T-cell (primary cell): ENCODE measurements at places on chromosomes 2 and 18. TPM values are rescaled to one million over a fixed set of nuclear protein-coding genes. Genes with fewer than 3 reads are reported as not detected.

CTDSP1 gene
- total RNA-seq, result 195 TPM

DNA sequence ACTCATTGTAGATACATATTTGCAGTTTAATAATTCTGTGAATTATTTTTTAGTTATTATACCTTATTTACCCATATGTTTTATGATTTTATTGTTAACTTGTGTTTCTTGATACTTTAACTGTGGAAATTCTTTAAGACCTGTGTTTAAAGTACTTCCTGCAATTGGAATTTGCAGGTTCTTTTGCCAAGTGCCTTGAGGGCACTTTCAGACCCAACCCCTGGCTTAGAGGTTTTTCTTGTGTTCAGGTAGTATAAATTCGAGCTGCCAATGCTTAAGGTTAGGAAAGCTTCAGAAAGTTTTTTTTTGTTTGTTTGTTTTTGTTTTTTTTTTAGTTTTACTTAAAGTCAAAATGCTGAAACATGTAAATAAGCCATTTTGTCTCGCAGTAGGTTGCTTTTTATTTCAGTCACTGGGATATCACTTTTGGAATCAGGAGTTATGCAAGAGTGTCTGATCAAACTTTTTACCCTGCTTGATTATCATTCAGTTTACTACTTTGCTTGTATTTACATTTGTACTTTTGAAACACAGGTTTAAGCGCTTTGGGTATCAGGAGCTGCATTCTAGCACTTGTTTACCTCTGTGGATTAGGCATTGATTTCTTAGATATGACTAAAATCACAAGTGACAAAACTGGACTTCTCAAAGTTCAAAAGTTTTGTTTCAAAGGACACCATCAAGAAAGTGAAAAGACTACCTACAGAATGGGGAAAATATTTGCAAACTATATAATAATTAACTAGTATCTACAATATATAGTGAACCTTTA, 31.8 kb downstream of the TDRD15 start:
- H3K4me1 ChIP-seq, result no peaks in the 10 kb centered on the region
- no peaks in the 10 kb centered on the region for H3K27me3 ChIP-seq
- no peak overlapping the region for H3K27ac ChIP-seq
- H3K4me3 ChIP-seq, result no peak overlapping the region
- H3K36me3 ChIP-seq, result no peaks in the 10 kb centered on the region

C2orf15 gene
- 2.9 TPM for total RNA-seq

DNA sequence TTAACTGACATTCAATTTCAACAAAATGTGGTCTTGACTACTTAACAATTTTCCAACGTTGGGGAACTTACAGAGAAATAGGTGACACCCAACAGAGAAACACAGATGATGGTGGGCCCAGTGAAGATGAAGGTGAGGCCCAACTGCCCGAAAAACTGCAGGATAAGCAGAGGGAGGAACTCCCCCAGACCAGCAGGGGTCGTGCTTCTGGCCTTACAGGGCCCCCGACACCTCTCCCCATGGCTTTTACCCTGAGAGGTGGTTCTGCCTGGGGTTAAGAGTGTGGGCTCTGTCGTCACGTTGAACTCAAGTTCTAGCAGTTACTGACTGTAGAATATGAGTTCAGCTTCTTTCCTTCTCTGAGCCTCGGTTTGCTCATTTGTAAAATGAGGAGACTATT, 119.5 kb upstream of the SMIM21 start:
- no peaks in the 10 kb centered on the region for H3K36me3 ChIP-seq
- H3K4me1 ChIP-seq, result no peaks in the 10 kb centered on the region
- H3K27ac ChIP-seq, result no peak overlapping the region
- no peaks in the 10 kb centered on the region for H3K27me3 ChIP-seq
- no peak overlapping the region for H3K4me3 ChIP-seq

- H3K36me3 ChIP-seq, result no peaks in the 10 kb centered on the region
- H3K4me3 ChIP-seq, result no peak overlapping the region
- no peak overlapping the region for H3K27ac ChIP-seq
- H3K27me3 ChIP-seq, result peaks cover 10% of the 10 kb centered on the region
- H3K4me1 ChIP-seq, result no peaks in the 10 kb centered on the region
- no peak for DNase-seq
Observed at GRCh38 chr2:3041841-3042600, 335.6 kb downstream of the EIPR1 start.

TMEM185B gene
- 23.1 TPM for total RNA-seq

OSBPL6 gene
- 0.38 TPM for total RNA-seq

GRCh38 chr2:18245375-18245774, 315.1 kb downstream of the RDH14 start:
- H3K27me3 ChIP-seq, result no peaks in the 10 kb centered on the region
- H3K36me3 ChIP-seq, result no peaks in the 10 kb centered on the region

CPLX4 gene
- not detected for total RNA-seq

- no peak overlapping the region for H3K27ac ChIP-seq
- no peaks in the 10 kb centered on the region for H3K27me3 ChIP-seq
- DNase-seq, result no peak
Observed at GRCh38 chr18:62878305-62878704, 163.0 kb downstream of the PHLPP1 start.

GRCh38 chr18:31398191-31398590, 21.6 kb downstream of the DSG4 start:
- no peak overlapping the region for H3K4me3 ChIP-seq
- H3K36me3 ChIP-seq, result no peaks in the 10 kb centered on the region
- H3K4me1 ChIP-seq, result no peaks in the 10 kb centered on the region
- H3K27me3 ChIP-seq, result no peaks in the 10 kb centered on the region

GRCh38 chr2:239399433-239399920, 1.3 kb downstream of the HDAC4 start:
- DNase-seq, result peak; percentile 37
- H3K4me3 ChIP-seq, result peak overlapping the region; percentile 15
- H3K27me3 ChIP-seq, result no peaks in the 10 kb centered on the region

- H3K27ac ChIP-seq, result no peak overlapping the region
- no peaks in the 10 kb centered on the region for H3K27me3 ChIP-seq
- DNase-seq, result no peak
- H3K36me3 ChIP-seq, result no peaks in the 10 kb centered on the region
- H3K4me1 ChIP-seq, result no peaks in the 10 kb centered on the region
Observed at GRCh38 chr2:141317986-141318385, 812.8 kb downstream of the LRP1B start.

DNA sequence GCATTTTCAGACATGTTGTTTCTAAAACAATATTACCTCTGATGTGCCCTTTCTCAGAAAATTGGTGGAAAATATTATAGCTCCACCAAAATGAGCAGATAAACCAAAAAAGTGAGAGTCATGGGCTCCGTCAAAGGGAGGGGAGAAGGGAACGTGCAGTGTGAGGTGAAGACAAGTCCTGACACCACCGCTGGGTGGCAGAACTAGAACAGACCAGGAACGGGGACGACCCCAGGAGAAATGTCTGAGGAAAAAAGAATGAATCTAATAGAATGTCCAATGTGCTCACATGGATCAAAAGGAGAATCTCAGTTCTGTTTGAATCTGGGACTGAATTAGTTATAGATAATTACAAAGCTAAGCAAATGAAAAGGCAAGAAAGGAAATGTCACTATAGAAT, 22.6 kb upstream of the BCL2 start:
- H3K27ac ChIP-seq, result no peak overlapping the region
- peaks cover 5% of the 10 kb centered on the region for H3K36me3 ChIP-seq
- DNase-seq, result peak; percentile 17
- H3K27me3 ChIP-seq, result no peaks in the 10 kb centered on the region
- no peak overlapping the region for H3K4me3 ChIP-seq

FIGLA gene
- not detected for total RNA-seq

ANKRD62 gene
- not detected for total RNA-seq

DNA sequence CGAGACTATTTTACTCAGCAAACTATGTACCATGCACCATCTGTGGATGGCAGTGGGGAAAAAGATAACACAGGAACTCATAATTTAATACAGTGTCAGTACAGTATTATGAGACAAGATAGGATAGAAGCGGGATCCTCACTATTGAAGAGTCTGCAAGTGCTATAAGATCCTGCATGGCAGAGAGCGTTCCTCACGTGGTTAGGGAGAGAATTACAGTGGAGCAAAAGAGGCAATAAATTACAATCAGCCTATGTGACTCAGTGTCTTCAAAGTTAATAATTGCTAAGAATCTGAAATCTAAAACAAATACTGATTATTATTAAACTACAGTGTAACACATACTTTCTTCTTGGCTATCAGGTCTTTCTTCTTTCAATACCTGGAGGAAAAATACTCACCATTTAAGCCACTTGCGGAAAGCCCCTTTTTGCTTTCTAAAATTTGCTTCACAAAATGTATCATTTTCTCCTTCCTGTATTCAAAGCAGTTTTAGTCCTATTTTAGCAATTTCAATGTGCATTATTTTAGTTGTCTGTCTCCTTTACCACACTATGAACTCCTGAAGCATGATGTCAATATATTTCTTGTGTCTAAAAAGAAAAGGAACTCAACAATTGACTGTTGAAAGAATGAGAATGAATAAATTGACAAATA, 342.9 kb downstream of the SPAG16 start:
- H3K4me1 ChIP-seq, result no peaks in the 10 kb centered on the region
- no peak for DNase-seq
- no peaks in the 10 kb centered on the region for H3K36me3 ChIP-seq
- H3K27me3 ChIP-seq, result no peaks in the 10 kb centered on the region
- H3K4me3 ChIP-seq, result no peak overlapping the region
- no peak overlapping the region for H3K27ac ChIP-seq

CCDC68 gene
- total RNA-seq, result not detected

LIMS4 gene
- 1.3 TPM for total RNA-seq

DNA sequence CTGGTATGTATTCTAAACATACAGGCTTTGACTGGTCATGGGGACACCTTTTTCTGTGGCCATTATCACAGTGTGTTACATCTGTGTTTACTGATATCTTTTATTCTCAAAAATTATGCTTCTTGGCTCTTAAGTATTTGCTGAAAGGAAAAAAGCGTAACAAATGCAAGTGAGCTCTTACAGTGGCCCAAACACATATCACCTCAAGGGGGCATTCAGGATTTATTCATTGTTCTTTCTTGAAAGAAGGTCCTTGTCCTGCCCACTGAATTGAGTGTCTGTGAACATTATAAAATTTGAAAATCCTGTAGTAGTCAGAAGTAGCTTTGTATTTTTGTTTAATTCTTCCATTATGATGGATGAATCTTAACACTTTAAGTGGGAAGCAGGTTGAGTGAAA, 454.5 kb downstream of the XIRP2 start:
- no peaks in the 10 kb centered on the region for H3K4me1 ChIP-seq
- no peak overlapping the region for H3K27ac ChIP-seq
- no peak for DNase-seq

DNA sequence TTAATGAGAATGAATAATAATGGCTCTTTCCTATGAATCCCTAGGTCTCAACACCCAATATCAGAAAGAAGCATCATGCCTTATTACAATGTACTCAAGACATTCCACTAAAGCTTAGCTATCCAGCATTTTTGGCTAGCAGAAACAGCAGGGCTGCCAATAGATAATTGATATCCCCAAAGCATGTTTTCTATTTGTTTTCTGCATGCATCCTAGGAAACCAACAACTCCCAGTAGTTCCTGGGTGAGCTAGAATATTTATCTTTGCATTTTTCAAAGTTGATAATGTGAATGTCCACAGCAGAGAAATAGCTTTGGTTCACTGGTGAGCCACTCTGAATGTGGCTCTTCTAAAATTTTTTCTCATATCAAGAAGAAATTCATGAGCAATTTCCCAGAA, 5.8 kb upstream of the ANTXR1 start:
- H3K4me1 ChIP-seq, result no peaks in the 10 kb centered on the region
- no peak overlapping the region for H3K4me3 ChIP-seq
- DNase-seq, result no peak
- H3K36me3 ChIP-seq, result no peaks in the 10 kb centered on the region

- no peak overlapping the region for H3K4me3 ChIP-seq
- no peaks in the 10 kb centered on the region for H3K27me3 ChIP-seq
Observed at GRCh38 chr2:40357667-40358066, 94.2 kb downstream of the SLC8A1 start.

CRYGC gene
- not detected for total RNA-seq

DNA sequence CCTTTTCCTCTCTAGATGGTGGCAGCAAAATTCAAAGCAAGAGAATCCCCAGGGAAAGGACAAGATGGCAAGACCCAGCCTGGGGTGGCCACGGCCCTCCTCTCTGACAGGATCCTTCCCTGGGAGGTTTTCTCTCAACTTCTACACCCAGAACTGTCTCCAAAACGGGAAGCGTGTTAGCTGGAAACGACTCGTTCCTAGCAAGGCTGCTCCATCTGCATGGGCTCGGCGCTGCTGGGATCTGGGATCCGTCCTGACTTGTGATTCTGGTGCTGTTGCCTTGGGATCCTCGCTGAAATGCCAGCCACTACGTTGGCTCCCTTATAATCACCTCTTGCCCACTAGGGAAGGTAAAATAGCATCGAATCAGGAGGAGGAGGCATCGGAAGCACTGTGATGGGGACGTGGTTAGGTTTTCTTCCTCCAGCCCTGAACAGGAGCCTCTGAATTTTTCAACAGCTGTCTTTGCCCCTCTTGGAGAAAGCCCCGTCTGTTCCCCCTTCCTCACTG, 514.8 kb upstream of the MYT1L start:
- H3K27me3 ChIP-seq, result no peaks in the 10 kb centered on the region
- no peaks in the 10 kb centered on the region for H3K4me1 ChIP-seq

DNA sequence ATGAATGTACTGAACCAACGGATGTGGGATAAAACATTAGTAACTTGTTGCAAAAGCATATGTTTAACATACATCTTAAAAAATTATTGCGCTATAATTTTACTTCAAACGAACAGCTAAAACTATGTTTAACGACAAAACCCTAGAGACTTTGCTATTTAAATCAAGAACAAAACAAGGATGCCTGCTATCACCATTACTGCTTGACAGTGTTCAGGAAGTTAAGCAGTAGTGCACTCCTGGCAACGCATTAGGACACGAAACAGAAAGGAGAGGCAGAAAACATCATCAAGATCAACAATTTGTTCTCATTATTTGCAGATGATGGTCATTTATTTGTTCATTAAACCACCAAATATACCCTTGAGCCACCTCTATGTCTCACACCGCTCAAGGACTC, 151.9 kb downstream of the GALNT1 start:
- H3K4me1 ChIP-seq, result no peaks in the 10 kb centered on the region
- no peaks in the 10 kb centered on the region for H3K36me3 ChIP-seq
- no peak for DNase-seq
- no peak overlapping the region for H3K27ac ChIP-seq
- no peaks in the 10 kb centered on the region for H3K27me3 ChIP-seq
- H3K4me3 ChIP-seq, result no peak overlapping the region

DNA sequence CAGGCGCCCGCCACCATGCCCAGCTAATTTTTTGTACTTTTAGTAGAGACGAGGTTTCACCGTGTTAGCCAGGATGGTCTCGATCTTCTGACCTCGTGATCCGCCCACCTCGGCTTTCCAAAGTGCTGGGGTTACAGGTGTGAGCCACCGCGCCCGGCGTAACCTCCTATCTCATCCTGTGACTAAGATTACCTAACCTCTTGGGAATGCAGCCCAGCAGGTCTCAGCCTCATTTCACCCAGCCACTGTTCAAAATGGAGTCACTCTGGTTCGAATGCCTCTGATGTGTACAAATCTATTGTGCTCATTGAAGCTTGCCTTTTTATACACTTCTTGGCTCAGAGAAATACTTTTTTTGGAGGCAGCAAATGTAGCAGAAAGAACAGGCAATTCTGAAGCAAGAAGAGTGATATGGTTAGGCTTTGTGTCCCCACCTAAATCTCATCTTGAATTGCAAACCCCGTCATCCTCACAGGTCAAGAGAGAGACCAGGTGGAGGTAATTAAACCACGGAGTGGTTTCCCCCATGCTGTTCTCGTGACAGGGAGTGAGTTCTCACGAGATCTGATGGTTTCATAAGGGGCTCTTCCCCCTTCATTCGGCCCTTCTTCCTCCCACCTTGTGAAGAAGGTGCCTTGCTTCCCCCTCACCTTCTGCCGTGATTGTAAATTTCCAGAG, 60.6 kb downstream of the SLC4A3 start:
- no peak overlapping the region for H3K27ac ChIP-seq
- H3K27me3 ChIP-seq, result peaks cover 2% of the 10 kb centered on the region
- DNase-seq, result no peak
- no peak overlapping the region for H3K4me3 ChIP-seq
- H3K4me1 ChIP-seq, result peaks cover 6% of the 10 kb centered on the region
- no peaks in the 10 kb centered on the region for H3K36me3 ChIP-seq
